ENCODE measurements at places on chromosomes 2 and 18. TPM values are rescaled to one million over a fixed set of nuclear protein-coding genes. Genes with fewer than 3 reads are reported as not detected.

- H3K27me3 ChIP-seq, result no peaks in the 10 kb centered on the region
- no peaks in the 10 kb centered on the region for H3K36me3 ChIP-seq
- H3K27ac ChIP-seq, result no peak overlapping the region
- DNase-seq, result no peak
- H3K4me3 ChIP-seq, result no peak overlapping the region
Measured at GRCh38 chr2:84833481-84834150, 47.3 kb downstream of the TRABD2A start.

GRCh38 chr2:190720691-190721090 is 71.8 kb downstream of the NAB1 start:
- H3K4me3 ChIP-seq, result no peak overlapping the region
- H3K27ac ChIP-seq, result no peak overlapping the region
- no peak for DNase-seq

- DNase-seq, result no peak
- no peak overlapping the region for H3K4me3 ChIP-seq
- no peaks in the 10 kb centered on the region for H3K4me1 ChIP-seq
- H3K27me3 ChIP-seq, result no peaks in the 10 kb centered on the region
- H3K27ac ChIP-seq, result no peak overlapping the region
Measured at GRCh38 chr18:33804258-33804657, 226.2 kb downstream of the ASXL3 start.

DNA sequence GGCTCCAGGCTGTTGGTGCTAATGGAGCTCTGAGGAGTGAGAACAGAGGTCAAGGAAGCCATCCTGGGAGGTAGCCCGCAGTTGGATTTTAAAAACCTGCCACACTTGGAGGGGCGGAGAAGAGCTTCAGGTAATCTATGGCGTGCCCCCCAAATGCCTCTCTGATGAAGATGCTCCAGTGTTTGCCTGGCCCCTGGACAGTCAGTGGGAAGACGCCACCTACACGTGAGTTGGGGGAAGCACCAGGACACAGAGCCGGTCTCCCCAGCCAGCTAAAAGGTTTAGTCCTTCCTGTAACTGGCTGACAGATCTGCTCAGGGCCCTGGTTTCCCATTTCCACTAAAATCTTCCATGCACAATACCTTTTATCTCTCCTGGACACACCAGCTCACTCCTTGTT is 225.0 kb downstream of the TTC32 start:
- no peak overlapping the region for H3K4me3 ChIP-seq
- no peaks in the 10 kb centered on the region for H3K36me3 ChIP-seq
- no peaks in the 10 kb centered on the region for H3K27me3 ChIP-seq
- DNase-seq, result no peak
- H3K27ac ChIP-seq, result no peak overlapping the region

DNA sequence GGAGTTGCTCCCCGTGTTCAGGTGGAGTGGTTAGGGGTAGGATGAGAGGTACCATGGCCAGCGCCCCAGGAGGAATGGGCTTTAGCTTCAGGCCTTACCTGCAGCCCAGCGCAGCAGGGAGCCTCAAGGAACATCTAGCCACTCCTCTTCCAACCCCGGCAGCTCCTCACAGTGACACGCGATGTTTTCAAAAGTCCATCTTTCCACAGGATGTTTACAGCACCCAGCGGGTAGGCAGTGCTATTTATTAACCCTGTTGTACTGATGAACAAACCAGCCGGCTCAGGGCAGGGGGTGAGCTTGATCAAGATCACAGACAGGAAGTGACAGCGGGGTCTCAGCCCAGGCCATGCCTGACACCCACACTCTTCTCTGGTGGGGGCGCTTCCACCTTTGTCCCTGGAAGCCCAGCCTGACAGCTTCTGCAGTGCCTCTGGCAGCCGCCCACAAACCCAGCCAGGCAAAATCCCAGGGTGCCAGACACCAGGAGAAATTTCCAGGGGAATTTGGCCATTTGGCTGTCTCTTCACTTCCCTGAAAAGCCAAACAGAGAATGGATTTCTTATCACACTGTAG is 18.4 kb upstream of the PRLH start:
- no peak for DNase-seq
- H3K36me3 ChIP-seq, result no peaks in the 10 kb centered on the region
- H3K4me3 ChIP-seq, result no peak overlapping the region
- H3K27me3 ChIP-seq, result no peaks in the 10 kb centered on the region
- no peak overlapping the region for H3K27ac ChIP-seq

- no peak overlapping the region for H3K4me3 ChIP-seq
- no peaks in the 10 kb centered on the region for H3K36me3 ChIP-seq
- no peaks in the 10 kb centered on the region for H3K4me1 ChIP-seq
- no peak for DNase-seq
- no peak overlapping the region for H3K27ac ChIP-seq
- peaks cover 15% of the 10 kb centered on the region for H3K27me3 ChIP-seq
Measured at GRCh38 chr2:185736210-185736609, 2.4 kb upstream of the FSIP2 start.

- H3K4me1 ChIP-seq, result no peaks in the 10 kb centered on the region
- no peaks in the 10 kb centered on the region for H3K36me3 ChIP-seq
- DNase-seq, result no peak
- no peaks in the 10 kb centered on the region for H3K27me3 ChIP-seq
Measured at GRCh38 chr18:59927246-59927825, 27.5 kb downstream of the PMAIP1 start.

DNA sequence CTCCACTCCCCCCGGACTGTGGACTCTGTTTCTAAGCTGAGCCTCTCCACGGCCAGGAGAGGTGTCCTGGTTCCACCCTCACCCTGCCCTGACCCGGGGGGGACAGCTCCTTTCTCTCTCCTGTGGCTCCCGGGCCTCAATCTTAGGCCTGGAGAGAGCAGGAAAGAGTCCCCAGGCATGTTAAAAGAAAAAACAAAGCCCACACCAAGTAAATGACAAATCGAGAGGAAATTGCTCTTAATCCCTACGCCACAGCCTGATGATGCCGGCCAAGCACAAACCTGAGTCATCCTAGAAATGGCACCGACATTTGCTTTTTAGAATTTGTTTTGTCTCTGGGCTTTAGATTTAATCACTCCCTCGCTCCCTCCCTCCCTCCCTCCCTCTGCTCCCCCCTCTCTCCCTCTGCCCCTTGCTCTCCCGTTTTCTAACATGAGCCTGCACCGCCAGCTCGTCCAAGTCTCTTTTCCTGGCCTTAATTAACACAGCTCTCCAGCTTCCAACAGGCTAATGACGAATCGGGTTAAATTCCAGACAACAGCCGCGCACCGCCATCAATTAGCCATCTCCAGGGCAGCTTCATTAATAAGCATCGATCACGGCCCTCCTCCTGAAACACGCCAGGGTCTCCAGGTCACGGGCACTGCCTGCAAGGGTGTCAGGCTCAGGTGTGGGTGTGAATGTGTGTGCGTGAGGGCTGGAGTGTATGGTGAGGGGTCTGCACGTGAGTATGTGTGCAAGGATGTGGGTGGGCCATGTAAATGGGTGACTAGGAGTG is 230.8 kb downstream of the CELF4 start:
- H3K27me3 ChIP-seq, result peaks cover 4% of the 10 kb centered on the region
- H3K4me3 ChIP-seq, result no peak overlapping the region
- no peak for DNase-seq
- no peaks in the 10 kb centered on the region for H3K36me3 ChIP-seq

- H3K27ac ChIP-seq, result no peak overlapping the region
- no peaks in the 10 kb centered on the region for H3K36me3 ChIP-seq
- no peak for DNase-seq
- H3K27me3 ChIP-seq, result no peaks in the 10 kb centered on the region
- H3K4me3 ChIP-seq, result no peak overlapping the region
Measured at GRCh38 chr2:234705108-234705507, 208.2 kb upstream of the ARL4C start.

DNA sequence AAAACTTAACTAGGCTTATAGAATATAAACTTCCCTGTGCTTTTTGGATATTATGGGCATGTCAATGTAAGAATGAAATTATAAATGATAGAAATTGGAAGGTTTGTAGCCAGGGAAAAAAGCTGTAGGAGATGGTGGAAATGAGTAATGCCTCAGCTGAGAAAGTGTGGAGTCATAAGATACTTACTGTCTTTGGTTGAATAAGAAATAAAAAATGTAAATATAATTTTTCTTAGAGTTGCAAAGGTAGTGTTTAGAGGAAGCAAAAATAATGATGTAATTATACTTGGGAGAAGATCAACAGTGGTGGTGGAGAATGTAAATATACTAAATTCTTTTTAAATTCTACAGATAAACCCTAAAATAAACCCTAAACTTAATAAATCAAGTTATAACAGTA is 26.2 kb upstream of the RND3 start:
- no peaks in the 10 kb centered on the region for H3K36me3 ChIP-seq
- no peaks in the 10 kb centered on the region for H3K4me1 ChIP-seq
- no peak for DNase-seq
- H3K4me3 ChIP-seq, result no peak overlapping the region
- H3K27me3 ChIP-seq, result no peaks in the 10 kb centered on the region
- no peak overlapping the region for H3K27ac ChIP-seq

- peaks cover 13% of the 10 kb centered on the region for H3K27me3 ChIP-seq
- no peaks in the 10 kb centered on the region for H3K4me1 ChIP-seq
- no peak overlapping the region for H3K27ac ChIP-seq
- H3K36me3 ChIP-seq, result no peaks in the 10 kb centered on the region
Measured at GRCh38 chr2:230916218-230916617, 8.8 kb downstream of the GPR55 start.

DNA sequence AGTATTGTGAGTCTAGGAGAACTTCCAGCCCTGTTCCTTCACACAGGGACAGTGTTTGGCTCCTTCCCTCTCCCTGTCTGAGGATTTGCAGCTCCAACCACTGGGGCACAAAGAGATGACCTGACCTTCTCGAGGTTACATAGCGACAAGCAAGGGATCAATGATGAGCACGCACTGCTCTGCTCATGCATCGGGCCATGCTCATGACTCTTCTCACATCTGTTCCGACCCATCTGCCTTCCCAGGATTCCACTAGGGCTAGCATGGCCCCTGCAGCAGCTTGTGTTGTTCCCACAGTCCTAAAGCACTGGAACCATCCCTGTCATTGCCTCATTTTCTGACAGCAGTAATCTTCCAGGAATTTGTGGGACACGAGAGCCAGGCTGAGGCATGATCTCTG is 78.8 kb upstream of the ARHGAP28 start:
- peaks cover 3% of the 10 kb centered on the region for H3K27me3 ChIP-seq
- H3K27ac ChIP-seq, result no peak overlapping the region
- no peaks in the 10 kb centered on the region for H3K36me3 ChIP-seq
- no peaks in the 10 kb centered on the region for H3K4me1 ChIP-seq
- DNase-seq, result no peak

DNA sequence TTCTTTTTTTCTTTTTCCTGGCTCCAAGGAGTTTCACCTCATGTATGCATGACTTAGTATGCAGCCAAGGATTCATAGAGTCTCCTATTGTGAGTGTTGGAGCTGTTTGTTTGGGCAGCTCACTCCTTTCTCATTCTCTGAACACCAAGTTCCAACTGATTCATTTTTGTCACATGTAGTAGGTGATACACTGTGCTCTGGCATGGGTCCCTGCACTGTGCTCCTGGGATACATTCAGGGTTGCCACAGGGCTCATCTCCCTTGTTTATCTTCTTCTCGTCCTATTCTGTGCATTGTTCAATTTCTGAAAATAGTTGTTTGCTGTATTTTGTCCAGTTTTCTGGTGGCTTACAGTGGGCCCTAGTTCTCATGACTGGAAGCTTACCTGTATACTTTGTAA is 96.8 kb downstream of the ZNF407 start:
- H3K36me3 ChIP-seq, result no peaks in the 10 kb centered on the region
- H3K4me3 ChIP-seq, result no peak overlapping the region
- H3K4me1 ChIP-seq, result no peaks in the 10 kb centered on the region
- H3K27ac ChIP-seq, result no peak overlapping the region
- H3K27me3 ChIP-seq, result no peaks in the 10 kb centered on the region

DNA sequence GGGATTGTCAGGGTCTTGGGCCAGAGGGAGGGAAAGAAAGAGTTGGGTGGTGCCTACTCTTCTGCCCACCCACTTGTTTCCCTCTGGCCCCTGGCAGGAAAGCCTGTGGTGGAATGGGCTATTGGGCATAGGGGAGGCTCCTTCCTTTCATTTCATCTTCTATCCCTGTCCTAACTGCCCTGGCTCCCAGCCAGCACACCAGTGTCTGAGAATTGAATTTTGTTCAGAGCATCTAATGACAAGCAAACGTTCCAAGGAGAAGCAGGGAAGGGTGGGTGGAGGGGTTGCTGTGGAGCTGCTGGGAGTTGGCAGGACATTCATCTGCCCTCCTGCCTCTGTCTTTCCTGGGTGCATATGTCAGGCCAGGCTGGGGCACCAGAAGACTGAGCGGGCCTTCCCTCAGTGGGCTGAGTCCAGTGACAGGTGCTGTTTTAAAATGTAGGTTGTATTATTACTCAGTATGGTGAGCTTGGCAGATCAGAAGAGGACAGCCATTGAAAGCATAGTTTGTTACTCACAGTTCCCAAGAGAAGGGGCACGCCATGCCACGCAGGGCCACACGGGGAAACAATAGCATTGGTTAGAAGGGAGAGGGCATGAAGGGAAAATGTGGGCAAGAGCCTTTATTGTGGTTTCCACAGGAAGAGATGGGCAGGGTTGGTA is 171.9 kb downstream of the ACOXL start:
- DNase-seq, result no peak
- no peaks in the 10 kb centered on the region for H3K27me3 ChIP-seq
- no peak overlapping the region for H3K27ac ChIP-seq
- no peaks in the 10 kb centered on the region for H3K36me3 ChIP-seq
- no peak overlapping the region for H3K4me3 ChIP-seq
- no peaks in the 10 kb centered on the region for H3K4me1 ChIP-seq

DNA sequence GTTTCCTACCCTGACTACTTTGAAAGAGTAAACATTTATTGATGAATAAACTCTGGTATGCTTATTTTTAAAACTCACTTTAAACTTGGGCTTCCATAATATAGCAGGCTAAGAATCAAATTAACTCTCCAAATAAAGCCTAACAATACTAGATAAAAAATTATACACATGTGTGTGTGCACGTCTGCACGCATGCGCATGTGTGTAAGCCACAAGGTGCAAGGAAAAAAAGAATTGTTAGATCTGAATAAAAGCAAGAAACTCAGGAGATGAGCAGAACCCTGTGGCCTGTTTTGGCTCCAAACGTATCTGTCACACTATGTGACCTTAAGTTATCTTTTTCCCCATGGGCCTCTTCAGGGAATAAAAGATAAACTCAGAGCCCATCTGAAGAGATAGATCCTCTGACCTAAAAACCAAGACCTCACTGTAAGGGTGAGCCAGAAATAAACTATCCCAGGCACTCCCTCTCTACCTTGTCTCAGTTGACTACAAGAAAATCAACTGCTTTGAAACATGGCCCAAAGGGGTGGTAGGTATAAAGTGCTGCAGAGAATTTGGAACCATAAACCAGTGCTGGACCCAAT is 6.3 kb downstream of the HDHD2 start:
- no peak overlapping the region for H3K27ac ChIP-seq
- H3K36me3 ChIP-seq, result peaks cover 4% of the 10 kb centered on the region
- no peak overlapping the region for H3K4me3 ChIP-seq

CABYR gene
- total RNA-seq, result 0.39 TPM

ACVR1 gene
- total RNA-seq, result 26.0 TPM

SERPINB4 gene
- not detected for total RNA-seq

TUBA3E gene
- 3.9 TPM for total RNA-seq

GATA6 gene
- total RNA-seq, result 69.9 TPM

ATF2 gene
- total RNA-seq, result 30.8 TPM

MPP4 gene
- total RNA-seq, result 0.25 TPM

IRS1 gene
- 14.2 TPM for total RNA-seq

ITPRIPL1 gene
- total RNA-seq, result 1.4 TPM

Measured in heart right ventricle (tissue), 16 donors.